ENCODE measurements at places on chromosomes 3 and 15.

DNA sequence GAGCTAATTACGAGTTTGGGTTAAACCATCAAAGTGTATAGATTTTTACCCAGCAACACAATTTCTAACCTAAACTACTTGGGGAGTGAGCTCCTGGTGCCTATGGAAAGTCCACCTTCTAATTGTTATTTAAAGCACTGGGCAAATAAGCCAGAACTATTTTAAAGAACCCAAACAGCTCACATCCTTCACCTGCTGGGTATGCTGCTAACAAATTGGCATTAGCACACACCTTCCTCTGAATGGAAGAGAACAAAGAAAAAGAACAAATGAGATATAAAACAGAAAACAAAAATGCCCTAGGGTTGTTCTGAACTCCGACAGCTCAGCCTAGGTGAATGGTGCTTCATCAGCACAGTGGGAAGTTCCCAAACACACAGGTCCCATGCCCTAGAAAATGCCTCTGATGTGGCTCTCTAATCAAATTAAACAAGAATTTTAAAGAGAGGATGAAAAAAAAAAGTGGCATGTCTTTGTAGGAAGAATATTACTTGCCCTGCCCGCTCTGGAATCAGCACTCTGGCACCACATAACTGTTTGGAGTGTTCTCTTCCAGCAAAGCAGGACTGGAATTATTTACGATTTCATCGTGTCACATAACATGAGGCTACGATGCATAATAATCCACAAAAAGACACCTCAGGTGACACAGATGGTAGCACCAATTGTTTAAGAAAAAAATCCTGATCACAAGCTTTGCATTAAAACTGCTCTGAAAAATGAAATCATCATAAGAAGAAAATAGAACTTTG, 334.4 kb downstream of the GBE1 start:
- no peak for DNase-seq

GRCh38 chr3:14145670-14146380, 21.0 kb downstream of the TMEM43 start:
- no peak for DNase-seq

DNA sequence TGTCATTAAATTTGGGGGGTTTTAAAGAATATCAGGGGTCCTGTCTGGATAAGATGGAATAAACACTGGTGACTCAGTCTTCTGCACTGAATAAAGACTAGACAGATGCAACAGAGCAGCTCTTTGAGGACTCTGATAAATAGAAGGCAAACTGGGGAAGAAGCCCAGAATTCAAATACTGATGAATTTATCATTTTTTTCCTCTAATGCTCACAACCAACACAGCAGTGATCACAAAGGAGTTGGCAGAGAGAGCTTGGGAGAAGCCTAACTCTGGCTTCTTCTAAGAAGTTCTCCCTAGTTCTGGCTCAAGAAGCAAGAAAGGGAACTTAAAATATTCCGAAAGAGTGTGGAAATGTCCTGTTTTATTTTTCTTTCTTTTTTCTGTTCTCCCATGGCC, 597.8 kb downstream of the FGF12 start:
- DNase-seq: no peak

GRCh38 chr3:147941969-147942368, 532.8 kb downstream of the ZIC1 start:
- DNase-seq: no peak

DNA sequence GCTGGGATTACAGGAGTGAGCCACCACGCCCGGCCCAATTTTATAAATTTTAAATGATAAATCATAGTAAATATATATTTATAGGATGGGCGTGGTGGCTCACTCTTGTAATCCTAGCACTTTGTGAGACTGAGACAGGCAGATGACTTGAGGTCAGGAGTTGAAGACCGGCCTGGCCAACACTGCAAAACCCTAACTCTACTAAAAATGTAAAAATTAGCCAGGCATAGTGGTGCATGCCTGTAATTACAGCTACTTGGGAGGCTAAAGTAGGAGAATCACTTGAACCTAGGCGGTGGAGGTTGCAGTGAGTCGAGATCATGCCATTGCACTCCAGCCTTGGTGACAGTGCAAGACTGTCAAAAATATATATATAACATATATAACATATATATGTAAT, 26.4 kb downstream of the MFN1 start:
- DNase-seq: no peak

- no peak for DNase-seq
These were observed 193.5 kb downstream of the TNIK start for GRCh38 chr3:171266740-171267073.

DNA sequence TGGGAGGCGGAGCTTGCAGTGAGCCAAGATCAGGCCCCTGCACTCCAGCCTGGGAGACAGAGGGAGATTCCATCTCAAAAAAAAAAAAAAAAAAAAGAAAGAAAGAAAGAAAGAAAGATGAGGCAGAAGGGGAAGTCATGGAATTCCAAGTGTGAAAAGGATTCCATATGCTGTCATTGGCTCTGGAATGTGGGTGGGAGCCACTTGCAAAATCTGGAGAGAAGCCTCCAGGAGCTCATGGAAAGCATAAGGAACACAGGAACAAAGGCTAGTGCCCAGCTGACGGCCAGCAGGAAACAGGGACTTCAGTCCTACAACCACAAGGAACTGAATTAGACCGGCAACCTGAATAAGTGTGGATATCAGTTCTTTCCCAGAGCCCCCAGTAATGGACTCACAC, 12.5 kb upstream of the TRAK1 start:
- no peak for DNase-seq

DNA sequence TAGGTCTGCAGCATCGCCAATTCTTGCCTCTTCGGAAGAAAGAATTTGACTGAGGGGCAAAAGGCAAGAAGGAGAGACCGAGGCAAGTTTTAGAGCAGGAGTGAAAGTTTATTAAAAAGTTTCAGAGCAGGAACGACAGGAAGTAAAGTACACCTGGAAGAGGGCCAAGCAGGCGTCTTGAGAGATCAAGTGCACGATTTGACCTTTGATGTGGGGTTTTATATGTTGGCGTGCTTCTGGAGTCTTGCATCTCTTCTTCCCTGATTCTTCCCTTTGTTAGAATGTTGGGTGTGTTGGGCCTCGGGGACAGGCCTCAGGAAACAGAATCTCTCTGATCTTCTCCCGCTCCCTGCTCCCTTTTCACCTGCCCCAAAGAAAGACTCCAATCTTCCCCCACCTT, 40.6 kb upstream of the FLNB start:
- DNase-seq: peak; percentile 9

- DNase-seq: no peak
These were observed 146.0 kb downstream of the IL20RB start for GRCh38 chr3:137103739-137104138.

GRCh38 chr3:118577055-118577777, 457.4 kb downstream of the IGSF11 start:
- no peak for DNase-seq

GRCh38 chr15:57375827-57376695, at the start of gene CGNL1:
CGNL1 (plus strand) TSS chr15:57376505; CDS start chr15:57438000, 61,495 bp downstream.
- DNase-seq: no peak

DNA sequence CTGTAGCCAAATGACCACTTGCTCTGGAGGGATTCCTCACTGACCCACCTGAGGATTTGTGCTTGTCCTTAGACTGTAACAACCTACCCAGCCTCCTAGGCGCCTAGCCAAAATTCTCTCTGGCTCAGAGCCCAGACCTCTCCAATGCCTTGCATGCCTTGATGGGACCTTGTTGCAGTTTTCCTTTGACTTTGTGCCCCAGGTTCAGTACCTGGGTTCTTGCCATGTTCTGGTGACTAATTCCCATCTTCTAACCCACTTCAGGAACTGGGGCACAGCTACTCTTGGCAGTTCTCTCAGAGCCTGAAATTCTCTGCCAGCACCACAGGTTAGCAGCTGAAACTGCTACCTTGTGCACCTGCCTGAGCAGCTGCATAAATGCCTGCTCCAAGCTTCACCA, 27.0 kb upstream of the UBE3A start:
- DNase-seq: no peak

DNA sequence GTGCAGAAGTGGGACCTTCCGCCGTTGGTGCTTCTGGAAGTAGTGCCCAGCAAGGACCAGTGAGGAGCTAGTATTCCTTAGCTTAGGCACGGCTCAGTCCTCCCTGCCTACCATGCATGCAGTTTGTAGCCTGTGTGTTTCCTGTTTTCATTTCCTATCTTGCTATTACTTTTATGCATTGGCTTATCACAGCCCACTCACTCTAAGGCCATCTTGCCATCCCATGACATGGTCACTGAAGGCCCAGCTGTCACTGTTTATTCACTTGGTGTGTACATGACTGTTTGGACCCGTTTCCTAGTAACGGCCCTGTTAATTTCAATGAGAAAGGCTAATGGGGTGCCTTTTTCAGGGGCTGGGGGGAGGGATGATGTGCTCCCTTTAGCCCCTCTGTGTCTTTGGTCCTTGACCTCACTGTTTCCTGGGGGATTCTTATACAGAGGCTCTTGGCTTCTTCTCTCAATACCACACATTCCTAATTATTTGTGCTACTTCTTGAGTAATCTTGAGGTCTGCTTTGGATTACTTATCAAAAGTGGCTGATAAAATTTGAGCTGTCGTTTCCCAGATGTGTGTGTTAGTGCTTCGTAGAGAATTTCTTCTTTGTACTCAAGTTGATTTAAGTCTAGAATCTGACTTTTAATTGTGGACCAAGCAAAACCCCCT, 24.5 kb upstream of the TRAK1 start:
- peak; percentile 64 for DNase-seq

DNA sequence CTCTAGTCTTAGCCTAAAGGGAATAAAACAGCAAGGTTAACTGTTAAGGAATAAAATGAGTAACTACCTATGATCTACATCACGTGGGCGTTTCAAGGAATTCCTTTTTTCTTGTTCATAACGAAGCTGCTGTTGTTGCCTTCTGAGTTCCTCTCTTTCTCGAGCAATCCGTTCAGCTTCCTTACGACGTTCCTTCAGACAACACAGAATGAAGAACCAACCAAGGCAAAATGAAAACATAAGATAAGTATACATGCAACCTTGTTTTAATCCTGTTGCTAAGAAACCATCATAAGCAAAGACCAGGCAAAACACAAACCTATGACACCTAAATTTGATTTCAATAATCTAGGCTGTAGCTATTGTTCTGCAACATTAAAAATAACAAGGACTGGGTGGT, 44.1 kb downstream of the SLTM start:
- DNase-seq: no peak

DNA sequence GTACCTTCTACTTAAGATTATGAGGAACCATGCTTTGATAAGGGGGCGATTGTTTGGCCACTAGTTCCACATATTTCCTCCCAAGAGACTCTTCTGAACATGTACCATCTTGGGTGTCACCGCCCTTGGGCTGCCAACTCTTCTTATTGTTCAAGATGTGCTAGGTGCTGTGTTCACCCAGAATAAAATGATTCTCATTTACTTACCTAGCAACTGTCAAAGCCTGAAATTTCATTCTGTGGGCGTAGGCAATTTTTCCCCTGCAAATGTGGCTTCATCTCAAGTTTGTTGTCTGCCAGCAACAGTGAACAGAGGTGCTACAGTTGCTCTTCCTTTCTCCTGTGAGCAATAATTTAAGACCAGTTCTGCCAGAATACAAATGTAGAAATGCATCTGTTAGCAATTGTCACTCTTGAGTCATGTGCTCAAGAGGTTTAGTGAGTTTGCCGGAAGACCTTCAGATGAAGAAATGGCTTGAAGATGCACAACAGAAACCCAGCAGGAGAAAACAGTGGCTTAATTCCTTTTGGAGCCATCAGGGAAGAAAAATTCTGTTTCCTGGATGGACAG, 41.3 kb upstream of the RARB start:
- no peak for DNase-seq
